HL-60 (cell line): ENCODE measurements at places on chromosomes 1 and 21.
A peak's percentile ranks its signal among the peaks of the same experiment; 100 is the strongest.

DNA sequence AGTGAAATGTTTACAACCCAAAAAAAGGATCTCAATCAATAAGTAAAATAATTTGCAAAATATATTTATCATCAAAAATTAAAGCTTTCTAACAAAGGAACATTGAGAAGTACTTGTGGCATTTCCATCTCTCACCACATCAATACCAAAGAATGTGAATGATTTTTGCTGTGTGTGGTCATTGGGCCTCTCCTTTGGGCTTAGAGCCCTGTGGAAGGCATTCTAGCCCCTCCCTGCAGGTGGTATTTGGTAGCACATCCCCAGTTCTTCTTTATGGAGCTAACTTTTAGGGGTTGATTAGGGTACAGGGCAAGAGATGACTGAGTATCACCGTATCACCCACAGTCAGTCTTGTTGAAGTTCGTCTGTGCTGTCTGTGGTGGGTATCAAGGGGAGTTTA lies 294.1 kb upstream of the SGIP1 start:
- DNase-seq = no peak

GRCh38 chr21:40215941-40216340 lies 348.7 kb downstream of the PCP4 start:
- DNase-seq = no peak

DNA sequence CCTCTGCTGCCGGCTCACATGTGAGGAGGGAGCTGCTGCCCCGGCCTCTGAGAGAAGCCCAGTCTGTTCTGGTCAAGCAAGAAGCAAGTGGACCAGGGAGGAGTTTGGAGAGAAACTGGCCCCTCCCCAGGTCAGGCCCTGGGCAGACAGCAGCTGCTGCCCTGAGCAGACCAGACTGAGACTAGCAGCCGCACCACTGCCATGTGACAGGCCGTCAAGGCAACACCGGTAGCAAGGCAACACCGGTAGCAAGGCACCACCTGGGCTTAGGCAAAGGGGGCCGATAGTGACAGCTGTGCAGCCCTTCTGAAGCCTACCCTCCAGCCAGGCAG lies 50.3 kb downstream of the ARHGEF16 start:
- no peak for DNase-seq

- no peak for DNase-seq
These were observed 38.6 kb downstream of the SSBP3 start for GRCh38 chr1:54367613-54368012.

DNA sequence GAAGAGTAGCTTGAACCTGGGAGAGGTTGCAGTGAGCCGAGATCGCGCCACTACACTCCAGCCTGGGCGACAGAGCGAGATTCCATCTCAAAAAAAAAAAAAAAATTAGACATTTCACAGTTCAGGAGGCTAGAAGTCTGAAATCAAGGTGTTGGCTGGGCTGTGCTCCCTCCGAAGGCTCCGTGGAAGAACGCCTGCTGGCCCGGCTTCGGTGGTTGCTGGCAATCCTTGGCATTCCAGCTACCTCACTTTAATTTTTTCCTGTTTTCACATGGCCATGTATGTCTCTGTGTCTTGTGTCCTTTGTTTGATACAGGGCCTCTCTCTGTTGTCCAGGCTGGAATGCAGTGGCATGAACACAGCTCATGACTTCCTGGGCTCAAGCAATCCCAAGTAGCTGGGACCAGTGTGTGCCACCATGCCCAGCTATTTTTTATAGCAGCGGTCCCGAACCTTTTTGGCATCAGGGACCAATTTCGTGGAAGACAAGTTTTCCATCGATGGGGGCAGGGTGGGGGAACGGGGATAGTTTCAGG lies 24.5 kb downstream of the OPRD1 start:
- DNase-seq = no peak

- peak; percentile 16 for DNase-seq
These were observed 1.2 kb downstream of the ZC3H12A start for GRCh38 chr1:37475380-37476086.

DNA sequence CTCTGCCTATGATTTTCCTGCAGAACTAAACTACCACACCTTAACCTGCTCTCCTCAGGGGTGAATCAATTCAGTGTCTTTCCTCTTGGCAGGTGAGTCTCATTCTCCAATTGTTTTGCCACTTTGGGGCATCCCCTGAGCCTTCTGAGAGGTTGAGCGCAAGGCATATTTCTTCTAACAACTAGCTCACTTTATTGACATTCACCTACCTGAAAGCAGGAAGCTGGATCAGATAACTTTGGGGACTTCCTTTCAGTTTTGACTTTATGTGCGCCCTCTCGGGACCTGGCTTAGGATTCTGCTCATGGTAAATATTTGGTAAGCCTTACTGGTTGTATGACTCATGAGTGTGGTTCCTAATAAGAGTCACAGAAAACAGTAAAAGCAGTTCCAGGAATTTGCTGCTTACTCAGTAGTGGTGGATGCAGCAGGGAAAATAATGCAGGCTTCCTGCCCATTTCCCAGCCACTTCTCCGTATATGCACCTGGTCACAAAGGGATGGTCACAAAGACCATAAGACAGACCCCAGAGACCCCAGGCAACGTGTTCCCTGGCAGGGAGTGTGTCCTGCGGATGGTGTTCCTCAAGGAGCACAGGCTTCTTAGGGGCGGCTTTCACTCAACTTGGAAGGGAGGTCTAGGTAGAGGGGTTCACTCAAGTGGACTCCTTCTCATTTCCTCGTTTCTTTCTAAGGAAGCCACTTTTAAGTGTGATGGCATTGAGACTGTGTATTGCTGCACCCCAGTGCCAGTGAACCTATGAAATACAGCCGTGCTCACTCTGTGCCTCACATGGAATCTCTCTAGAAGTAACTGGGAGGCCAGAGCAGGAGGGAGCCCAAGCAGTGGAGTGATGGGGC lies 22.0 kb upstream of the BATF3 start:
- no peak for DNase-seq

DNA sequence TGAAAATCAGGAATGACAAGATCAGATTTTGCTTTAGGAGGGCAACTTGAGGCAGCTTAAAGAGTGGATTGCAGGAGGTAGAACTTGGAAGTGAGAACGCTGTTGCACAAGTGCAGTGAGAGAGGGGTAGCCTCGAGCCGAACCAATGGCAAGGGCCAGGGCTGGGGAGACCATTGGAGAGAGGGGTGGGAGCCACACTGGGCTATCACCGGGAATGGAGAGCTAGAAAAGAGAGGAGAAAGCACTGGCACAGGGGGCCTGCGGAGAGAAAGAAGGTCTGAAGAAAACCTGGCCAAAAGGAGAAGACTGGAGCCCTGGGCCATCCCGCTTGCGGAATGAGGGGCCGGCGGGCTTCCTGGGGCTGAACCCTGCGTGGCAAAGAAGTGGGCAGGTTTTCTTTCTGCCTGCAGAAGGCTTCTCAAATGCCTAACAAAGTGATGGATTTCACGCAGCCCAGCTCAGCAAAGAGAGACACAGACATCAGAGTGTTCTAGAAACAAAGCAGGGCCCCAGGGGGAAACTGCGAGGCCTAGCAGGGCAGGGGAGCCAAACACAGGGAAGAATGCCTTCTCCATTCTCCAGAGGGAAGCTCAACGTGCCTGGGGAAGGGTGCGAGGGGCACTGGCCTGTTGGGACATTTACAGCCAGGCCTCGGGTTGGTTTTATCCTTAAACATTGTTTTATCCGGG lies 1.2 kb upstream of the SLC37A1 start:
- DNase-seq = no peak

DNA sequence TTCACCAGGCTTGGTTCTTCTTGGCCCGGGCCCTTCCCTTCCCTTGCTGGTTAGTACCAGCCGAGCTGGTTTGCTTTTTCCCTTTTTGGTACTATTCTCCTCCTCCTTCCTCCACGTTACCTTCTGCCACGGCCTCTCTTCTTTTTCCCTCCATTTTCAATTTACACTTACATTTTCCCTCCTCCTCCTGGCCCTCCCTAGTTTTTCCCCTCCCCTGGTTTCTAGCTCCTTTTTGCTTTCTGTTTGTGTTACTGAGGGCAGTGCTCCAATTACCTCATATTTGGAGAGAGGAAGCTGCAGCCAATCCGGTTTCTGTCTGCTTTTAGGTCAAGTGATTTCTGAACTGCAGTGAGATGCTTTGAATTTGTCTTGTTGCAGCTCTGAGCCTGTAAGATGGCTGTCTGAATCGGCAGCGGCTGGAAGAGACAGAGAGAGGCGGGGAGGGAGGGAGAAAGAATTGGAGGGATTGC lies 63.7 kb downstream of the MACF1 start:
- no peak for DNase-seq

DNA sequence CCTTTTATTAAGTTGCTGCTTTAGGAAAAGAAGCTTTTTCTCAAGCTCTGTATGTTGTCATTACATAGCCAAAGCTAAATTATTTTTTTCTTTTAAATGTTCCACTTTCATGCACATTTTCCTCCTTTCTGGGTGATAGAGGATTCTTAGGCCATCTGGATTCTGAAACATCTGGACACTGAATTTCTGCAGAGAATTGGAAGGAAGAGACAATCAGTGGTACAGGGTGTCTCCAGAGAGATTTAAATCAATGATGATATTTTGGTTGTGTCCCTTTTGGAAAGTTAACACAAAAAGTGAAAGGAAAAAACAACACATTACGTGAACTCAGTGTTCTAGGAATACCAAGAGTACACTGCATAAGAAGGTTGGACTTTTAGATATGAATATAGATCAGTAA lies 211.4 kb upstream of the PKN2 start:
- DNase-seq = no peak

GRCh38 chr1:202836623-202837403 lies 26.1 kb downstream of the PCAT6 start:
- DNase-seq = peak; percentile 73

DNA sequence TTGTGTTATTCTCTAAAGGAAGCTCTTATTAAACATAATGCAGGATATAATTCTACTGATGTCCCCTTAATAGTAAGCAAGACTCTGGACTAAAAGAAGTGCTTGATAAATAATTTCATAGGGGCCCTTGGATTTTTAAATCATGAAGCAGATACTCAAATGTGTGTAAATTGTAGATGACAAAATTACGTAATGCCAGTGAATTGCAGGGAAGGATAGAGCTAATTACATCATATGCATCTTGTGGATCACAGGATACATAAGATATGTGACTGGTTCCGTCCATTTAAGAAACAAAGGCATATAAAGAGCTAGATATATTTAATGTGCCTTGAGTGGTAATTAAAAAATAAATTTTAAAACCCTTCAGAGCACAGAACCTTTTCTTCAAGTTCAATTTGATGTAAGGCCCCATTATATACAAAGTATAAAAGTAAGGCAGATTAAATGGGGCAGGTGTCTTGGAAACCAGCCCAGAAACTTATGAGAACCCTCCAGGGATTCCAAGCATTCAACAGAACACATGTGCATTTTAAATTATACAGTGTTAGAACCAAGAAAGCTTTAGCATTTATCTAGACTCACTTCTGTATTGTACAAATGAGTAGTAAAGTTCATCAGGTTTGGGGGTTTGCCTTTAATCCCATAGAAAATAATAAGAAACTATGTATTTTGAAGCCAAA lies 190.4 kb downstream of the NCAM2 start:
- DNase-seq = no peak

DNA sequence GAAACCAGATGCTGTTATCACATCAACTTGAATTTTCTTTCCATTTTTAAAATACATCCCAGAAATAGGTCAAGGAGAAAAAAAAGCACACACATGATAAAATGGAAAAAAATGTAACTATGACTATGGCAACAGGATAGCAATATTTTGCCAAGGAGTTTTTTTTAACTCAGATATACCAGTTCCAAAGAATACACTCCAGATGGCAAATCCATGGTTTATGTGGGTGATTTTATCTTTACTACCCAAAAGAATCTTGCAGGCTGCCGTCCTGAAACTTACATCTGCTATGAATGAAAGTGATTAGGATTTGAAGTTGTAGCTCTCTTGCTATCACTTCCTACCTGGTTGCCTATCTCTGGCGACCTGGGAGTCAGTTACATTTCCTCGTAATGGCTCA lies 91.0 kb upstream of the PLPPR4 start:
- DNase-seq = no peak
